ENCODE measurements at places on chromosomes 6 and 20. TPM values are rescaled to one million over a fixed set of nuclear protein-coding genes. Genes with fewer than 3 reads are reported as not detected.

The SLC17A3 gene
- not detected for total RNA-seq

- H3K36me3 ChIP-seq: no peaks in the 10 kb centered on the region
- peaks cover 10% of the 10 kb centered on the region for H3K27me3 ChIP-seq
- no peak overlapping the region for H3K4me3 ChIP-seq
- no peak for DNase-seq
- no peak overlapping the region for H3K27ac ChIP-seq
These were observed 108.5 kb upstream of the PRND start for GRCh38 chr20:4613184-4613583.

The TNFRSF6B gene
- total RNA-seq: 2.9 TPM

DNA sequence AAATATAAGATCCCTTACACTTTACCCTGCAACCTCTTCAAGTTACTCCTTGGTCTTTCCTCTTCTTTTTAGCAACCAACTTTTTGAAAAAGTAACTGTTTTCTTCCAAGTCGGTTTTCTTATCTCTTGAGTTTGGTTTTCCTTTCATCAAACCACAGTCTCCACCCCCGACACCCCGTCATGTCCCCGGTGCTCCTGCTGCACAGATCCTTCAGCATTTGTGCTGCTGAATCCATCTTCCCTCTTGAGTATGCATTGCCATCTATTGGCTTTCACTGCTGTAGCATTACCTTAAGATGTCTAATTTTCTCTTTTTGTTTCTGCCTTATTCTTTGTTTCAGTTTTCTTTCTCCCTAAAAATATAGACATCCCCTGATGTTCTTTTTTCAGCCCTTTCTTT is 11.9 kb upstream of the TNFRSF21 start:
- H3K27me3 ChIP-seq: no peaks in the 10 kb centered on the region
- no peak overlapping the region for H3K27ac ChIP-seq

The DNAH8 gene
- total RNA-seq: 0.36 TPM

Measured in osteoblast (primary cell).